ENCODE measurements at places on chromosomes 1 and 21. TPM values are rescaled to one million over a fixed set of nuclear protein-coding genes. Genes with fewer than 3 reads are reported as not detected.

DNA sequence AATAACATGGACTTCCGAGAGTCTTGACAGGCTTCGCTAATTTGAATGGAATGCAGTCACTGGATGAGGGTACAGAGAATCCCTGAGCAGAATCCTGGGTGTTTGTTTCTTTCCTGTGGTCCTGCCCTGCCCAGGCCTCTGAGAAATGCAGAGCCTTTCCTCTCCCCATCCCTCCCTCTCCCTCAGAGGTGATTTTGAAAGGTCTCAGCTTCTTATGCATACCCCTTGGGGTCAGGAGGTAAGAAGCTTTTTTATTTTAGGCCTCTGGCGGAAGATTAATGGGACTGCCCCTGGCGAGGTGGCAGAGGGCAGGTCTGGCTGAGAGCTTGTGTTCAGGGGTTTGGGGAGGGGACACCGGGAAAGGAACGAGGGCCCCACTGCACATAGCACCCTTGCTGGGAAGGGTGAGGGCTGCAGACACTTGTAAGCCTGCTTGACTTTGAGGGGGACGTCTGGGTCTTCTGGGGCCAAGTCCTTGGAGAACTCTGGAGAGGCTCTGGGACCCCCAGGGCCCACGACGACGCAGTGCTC, 116.5 kb upstream of the SLC45A1 start:
- peak; percentile 35 for DNase-seq

DNA sequence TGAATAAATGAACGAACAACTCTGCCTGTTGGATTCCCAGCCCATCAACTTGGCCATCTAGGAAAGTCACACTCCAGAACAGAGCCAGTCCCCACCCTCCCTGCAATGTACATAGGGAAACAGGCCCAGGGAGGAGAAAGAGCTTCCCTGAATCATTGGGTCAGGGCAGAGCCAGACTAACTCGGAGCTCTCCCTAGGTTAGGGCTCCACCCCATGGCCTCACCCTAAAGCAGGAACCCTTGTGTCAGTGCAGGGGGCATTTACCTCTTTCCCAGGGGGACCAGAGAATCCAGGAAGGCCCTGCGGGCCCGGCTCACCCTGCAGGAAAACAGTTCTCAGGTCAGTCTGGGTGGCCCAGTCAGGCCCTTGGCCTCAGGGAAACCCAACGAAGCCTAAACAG, 11.6 kb downstream of the COL9A2 start:
- DNase-seq: no peak

- no peak for DNase-seq
Observed at GRCh38 chr1:115829947-115830346, 11.0 kb downstream of the NHLH2 start.

VWA5B1 gene
- total RNA-seq: not detected

- DNase-seq: no peak
Observed at GRCh38 chr1:246032031-246032551, 475.0 kb downstream of the SMYD3 start.

BSND gene
- not detected for total RNA-seq

- no peak for DNase-seq
Observed at GRCh38 chr1:171507435-171507834, 22.1 kb downstream of the PRRC2C start.

DNA sequence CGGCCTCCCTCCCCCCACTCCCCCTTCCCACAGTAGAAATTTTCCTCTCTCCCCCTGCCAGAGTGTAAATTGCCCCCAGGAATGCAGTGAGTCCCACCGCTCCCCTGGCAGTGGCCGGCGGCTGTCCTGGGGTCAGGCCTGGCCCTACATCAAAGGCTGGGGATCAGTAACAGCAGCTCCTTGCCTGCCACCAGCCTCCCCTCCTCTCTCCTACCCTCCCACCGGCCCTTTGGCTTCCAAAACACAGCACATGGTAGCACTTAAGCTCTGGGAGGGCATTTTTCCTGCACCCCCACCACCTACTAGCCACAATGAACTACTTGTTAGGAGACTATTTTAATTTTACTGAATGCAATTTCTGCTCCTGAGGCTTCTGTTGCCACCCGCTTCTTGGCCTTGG, 9.0 kb upstream of the COL8A2 start:
- DNase-seq: no peak

GRCh38 chr21:46662367-46662654, 26.8 kb downstream of the PRMT2 start:
- DNase-seq: no peak

DNA sequence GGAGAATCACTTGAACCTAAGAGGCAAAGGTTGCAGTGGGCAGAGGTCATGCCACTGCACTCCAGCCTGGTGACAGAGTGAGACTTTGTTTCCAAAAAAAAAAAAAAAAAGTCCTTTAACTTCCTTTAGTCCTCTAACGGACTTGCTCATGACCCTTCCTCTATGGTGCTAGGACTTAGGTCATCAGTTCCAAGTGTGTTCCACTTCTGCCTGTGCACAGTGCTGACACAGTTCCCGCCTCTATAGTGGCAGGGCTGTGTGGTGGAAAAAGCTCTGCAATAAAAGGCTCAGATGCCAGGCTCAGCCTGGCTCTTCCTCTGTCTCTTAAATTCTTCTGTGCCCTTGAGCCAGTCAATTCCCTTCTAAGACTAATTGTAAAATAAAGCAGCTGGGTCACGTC, 22.0 kb downstream of the CC2D1B start:
- no peak for DNase-seq

GRCh38 chr1:23402286-23403037, 22.1 kb downstream of the TCEA3 start:
- no peak for DNase-seq

DNA sequence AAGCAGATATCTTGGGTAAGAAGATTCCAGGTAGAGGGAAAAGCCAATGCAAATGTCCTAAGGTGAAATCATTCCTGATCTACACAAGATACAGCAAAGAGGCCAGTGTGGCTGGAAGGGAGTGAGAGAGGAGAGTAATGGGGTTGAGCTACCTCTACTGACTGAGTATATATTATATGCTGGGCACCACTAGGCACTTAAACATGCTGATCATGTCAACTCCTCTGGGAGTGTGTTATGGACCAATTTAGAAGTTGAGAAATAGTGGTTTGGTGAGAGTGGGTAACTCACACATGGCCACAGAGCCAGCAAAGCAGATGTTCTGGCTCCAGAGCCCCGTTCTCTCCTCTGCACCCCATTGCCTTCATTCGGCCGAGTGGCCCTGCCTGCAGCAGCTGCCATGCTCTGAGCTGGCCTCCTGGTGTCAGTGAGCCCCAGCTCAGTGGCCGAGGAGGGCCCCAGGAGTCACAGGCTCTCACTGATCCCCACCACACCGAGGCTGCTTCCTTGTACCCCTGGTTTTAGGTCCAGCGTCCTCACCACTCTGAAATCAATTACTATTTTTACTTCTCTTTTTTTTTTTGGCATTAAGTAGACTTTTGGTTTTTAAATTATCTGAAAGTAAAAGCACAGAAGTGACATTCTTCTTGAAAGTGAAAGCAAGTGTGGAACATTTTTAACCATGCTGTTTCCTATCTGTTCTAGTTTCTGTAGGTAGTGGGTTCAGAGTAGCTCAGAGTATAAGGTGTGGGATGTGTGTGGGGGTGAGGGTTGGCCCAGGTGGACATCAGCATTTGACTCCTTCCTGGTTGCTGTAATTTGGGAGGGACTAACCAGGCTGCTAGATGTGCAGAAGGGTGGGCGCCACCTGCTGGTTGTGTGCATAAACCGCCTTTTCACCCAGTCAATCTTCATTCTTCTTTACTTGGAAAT, 45.8 kb upstream of the CRNN start:
- peak; percentile 85 for DNase-seq

C1orf210 gene
- 19.9 TPM for total RNA-seq

GRCh38 chr1:239212811-239213220, 173.6 kb upstream of the CHRM3 start:
- peak; percentile 80 for DNase-seq

OTUD3 gene
- total RNA-seq: 7.4 TPM

DNA sequence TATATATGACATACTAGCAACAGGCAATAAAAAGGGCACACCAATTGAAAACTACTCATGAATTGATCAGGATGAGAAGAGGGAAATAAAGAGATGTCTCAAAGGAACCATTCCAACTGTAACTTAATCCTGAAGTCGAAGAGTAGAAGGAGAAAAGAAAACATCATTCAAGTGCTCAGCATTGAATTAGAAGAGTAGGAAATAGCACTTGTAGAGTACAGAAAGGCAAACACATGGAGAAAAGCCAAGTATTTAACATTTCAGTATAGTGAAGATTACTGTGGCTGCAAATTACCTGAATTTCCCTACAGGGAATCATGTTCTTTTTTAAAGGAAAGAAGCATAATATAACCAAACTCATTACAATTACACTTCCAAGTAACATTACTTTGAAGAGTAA, 205.0 kb downstream of the KCTD3 start:
- no peak for DNase-seq

PLA2G2A gene
- total RNA-seq: not detected

PCBP3 gene
- total RNA-seq: 0.78 TPM

DNA sequence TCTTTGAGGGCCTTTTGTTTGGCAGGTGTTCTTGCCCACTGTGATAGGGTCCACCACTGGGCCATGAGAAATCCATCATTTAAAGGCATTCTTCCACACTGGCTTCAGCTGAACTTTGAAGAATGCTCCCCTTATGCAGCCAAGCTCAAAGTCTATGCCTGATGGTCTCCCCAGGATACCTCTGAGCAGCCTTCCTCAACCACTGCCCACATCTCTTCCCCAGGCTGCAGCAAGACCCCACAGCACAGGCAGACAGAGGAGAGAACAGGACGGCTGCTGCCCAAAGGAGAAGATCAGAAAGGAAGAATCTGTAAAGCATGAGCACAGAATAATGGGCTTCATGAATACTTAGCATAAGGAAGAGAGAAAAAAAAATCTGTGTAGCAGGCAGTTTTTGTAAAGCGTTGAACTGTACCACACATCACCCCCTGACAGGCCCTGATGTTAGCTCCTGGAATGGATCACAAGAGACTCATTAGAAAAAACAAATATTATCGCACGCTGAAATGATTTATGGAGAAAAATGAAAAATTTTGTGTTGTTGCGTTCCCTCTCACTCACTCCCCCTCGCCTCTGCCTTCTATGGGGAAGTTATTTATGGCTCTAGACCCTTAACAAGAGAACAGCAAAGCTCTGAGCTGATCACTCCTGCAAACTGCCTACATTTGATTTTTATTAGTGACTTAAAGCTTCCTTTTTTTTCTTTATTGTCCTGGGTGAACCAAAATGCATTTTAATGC, 134.1 kb downstream of the TMEM53 start:
- no peak for DNase-seq

- no peak for DNase-seq
Observed at GRCh38 chr21:44437371-44437695, 18.0 kb upstream of the LRRC3 start.

- DNase-seq: no peak
Observed at GRCh38 chr1:166721145-166721544, 118.1 kb upstream of the POGK start.

PRAMEF4 gene
- not detected for total RNA-seq

CDC7 gene
- total RNA-seq: 16.0 TPM

DNA sequence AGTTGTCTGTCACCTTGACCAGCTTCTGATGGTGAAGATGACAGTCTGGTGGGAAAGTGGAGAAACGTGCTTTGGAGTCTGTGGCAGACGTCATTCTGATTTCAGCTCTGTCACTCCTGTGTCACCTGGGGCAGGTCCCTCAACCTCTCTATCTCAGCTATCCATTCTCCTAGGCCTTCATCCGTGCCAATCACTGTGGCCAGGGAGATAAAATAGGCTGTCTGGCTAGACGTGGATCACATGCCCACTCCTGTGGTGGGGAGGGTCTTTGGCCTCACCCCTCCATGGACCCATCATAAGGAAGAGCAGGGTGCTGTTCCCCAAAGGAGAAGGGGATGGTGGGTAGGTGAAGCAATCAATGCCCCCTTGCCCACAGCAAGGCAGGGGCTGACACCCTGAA, 140.3 kb downstream of the ACTL8 start:
- DNase-seq: no peak

KRTAP13-2 gene
- not detected for total RNA-seq

HMGB4 gene
- not detected for total RNA-seq

LCE1E gene
- not detected for total RNA-seq

DNA sequence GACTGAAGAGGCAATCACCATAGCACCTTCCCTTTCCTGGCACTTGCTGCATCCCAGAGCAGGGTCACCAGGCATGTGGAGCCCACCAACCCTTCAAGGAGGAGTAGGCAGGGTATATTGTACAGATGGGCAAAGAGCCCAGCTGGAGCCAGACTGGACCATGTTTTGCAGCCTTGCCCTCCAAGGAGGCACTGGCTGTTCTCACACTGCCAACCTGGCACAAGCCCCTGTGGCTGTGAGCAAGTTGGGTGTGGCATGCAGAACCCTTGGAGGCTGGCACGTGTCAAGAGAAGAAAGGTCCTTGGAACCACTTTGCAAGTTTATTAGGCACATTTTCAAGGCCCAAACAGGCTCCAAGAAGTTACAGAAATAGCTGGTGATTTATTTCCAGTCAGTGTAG, 146.4 kb downstream of the FOXD2 start:
- DNase-seq: no peak

CFHR5 gene
- not detected for total RNA-seq

GRCh38 chr1:177934927-177935326, 34.9 kb downstream of the SEC16B start:
- no peak for DNase-seq

LCE3D gene
- total RNA-seq: not detected

GRCh38 chr21:46424621-46425020, 34.1 kb upstream of the DIP2A start:
- DNase-seq: no peak

- DNase-seq: peak; percentile 83
Observed at GRCh38 chr1:181166377-181167196, 78.1 kb downstream of the IER5 start.

- DNase-seq: no peak
Observed at GRCh38 chr1:7505771-7506453, 265.2 kb upstream of the VAMP3 start.

DNA sequence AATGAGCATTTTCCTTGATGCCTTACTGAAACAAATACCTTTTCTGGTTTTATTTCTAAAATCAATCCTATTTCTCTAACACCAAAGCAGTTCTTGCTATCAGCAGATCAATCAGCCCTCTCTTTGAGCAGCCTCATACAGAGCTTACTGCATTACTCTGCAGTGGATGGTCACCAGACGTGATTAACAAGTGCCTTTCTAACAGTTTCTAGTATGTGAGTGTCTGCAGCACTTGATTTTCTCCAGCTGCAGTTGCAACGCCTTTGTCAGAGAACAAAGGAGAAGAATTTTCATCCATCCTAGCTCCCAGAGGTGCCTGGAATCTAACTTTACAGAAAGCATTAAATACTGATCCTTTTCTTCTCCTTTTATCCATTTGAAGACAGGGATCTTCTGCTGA, 177.3 kb upstream of the SGIP1 start:
- DNase-seq: no peak

OR2T2 gene
- not detected for total RNA-seq

GRCh38 chr1:216416488-216416887, 6.8 kb downstream of the USH2A start:
- no peak for DNase-seq

OR2T11 gene
- total RNA-seq: not detected

TCHHL1 gene
- not detected for total RNA-seq

GRCh38 chr1:169003864-169004516, 102.5 kb upstream of the ATP1B1 start:
- peak; percentile 12 for DNase-seq

POGZ gene
- 128 TPM for total RNA-seq

All from Calu3 (cell line).